Ovary (tissue), 10 donors: ENCODE measurements at places on chromosomes 3 and 15.

DNA sequence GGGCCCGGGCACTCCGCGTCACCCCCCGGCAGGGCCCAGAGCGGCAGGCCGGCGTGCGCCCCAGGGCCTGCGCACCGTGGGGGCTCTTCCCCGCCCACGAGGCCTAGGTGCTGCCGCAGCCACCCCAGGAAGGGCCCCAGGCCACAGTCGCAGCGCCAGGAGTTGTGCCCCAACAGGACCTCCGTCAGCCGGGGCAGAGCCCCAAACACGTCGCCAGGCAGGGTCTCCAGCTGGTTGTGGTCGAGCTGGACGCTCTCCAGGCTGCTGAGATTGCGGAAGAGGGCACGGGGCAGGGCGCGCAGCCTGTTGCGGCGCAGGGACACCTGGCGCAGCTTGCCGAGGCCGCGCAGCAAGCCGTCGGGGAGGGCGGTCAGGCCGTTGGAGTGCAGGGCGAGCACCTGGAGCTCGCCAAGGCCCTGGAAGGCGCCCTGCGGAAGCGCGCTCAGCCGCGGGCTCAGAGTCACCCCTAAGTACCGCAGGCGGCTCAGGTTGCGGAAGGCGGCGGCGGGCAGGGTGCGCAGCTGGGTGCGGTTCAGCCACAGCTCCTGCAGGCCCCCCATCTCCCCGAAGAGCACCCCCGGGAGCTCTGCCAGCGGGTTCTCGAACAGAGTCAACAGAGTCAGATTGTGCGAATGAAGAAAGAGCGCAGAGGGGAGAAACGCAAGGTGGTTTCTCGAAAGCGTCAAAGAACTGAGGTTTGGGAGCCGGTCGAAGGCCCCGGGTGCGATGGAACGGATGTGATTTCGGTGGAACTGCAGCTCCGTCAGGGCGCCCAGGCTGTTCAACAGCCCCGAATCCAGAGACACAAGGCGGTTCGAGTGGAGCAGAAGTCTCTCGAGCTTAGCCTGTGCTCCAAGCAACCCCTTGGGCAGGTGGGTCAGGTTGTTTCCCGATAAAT, 2.0 kb downstream of the GP5 start:
- peak; percentile 55 for DNase-seq

- peak; percentile 46 for DNase-seq
Observed at GRCh38 chr3:136194409-136195257, 1.5 kb downstream of the MSL2 start.

DNA sequence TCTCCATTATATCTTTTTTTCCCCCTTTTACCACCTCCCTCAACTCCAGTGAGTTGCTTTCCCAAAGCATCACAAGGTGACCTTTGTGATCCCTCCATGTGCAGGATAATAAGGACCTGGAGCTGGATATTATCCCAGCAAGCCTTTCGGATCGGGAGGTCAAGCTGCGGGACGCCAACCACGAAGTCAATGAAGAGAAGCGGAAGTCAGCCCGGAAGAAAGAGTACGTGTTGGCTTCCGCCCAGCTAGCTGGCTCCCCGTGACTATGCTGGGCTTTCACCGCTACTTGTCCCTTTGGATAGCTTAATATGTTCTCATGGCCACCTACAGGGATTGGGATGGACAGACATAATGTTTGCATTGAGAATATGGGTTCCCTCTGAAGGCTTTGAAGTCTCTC, 273.7 kb upstream of the UMPS start:
- DNase-seq, result peak; percentile 15

- no peak for DNase-seq
Observed at GRCh38 chr3:115500795-115501194, 122.5 kb upstream of the GAP43 start.

GRCh38 chr15:78067328-78068228, 9.9 kb downstream of the TBC1D2B start:
- no peak for DNase-seq

- no peak for DNase-seq
Observed at GRCh38 chr3:121648219-121648958, 12.3 kb downstream of the HCLS1 start.

DNA sequence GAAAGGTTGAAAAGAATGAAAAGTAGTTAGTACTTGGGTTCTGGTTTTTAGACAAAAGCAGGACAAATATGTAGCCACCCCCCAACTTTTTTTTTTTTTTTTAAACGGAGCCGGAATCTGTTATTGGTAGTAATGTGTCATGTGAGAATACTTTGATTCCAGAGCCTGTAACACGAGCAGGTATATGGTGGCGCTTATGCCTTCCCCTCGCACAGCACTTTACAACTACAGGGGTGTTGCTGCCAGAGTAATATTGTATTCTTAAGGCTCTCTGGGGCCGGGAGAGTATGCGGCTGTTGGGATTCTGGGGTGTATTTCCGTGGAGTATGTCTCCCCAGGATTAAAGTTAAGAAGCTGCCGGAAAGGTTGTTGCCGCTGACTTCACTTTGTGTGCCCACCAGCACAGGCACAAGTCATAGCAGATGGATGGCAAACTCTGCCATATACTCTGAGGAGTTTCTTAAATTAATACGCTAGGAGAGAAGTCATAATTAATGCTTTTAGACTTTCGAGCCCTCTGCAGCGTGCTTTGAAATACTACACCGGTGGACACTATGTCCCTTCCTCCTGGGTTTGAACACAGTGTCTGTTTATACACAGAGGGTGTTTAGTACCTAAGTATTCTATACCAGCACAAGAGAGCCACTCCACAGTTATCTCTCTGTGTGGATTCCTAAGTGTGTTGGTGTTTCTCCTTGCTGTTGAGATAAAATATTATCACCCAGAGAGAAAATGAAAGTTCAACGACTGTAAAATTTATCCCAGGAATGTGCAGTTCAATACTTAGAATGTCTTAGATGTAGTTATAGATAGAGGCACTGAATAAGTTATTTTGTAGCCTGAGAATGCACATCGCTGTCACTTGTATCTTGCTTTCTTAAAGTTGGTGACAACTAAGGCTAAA, 1.4 kb downstream of the MBNL1 start:
- DNase-seq, result peak; percentile 47

DNA sequence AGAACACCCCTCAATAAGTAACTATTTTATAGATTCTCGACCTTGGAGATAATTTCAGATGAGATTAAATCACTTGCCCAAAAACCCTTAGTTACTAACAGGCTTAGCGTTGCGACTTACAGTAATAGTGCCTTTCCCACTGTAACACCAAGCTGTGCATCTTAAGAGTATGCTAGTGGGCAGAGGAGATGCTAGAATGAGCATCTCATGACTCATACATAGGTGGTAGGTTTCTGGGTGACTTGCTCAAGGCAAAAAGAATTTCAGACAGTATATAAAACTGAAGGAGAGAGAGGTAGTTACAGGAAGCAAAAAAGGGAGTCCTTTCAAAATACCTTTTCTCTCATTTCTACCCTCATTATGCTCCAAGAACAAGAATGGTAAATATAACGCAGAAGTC, 3.9 kb downstream of the KATNBL1 start:
- no peak for DNase-seq

- no peak for DNase-seq
Observed at GRCh38 chr3:182914341-182914740, 66.0 kb downstream of the DCUN1D1 start.

DNA sequence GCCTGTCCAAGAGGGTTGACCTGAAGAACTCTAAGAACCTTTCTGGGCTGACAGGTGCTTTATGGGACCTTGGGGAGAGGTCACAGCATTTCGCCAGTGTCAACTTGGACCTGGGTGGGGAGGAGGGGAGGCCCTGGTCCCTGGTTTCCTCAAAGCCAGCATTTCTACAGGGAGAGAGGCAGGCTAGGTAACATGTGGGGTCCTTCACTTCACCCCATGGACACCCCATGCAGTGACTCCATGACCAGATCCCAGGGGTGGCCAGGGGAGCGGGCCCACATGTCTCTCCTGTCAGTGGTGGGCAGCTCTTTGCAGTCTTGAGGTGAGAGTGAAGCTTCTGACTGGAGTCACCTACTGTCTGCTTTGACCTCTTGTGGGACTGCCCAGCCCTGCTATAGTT, 35.8 kb downstream of the GOLGA6L10 start:
- DNase-seq, result no peak

GRCh38 chr15:65400760-65401610, 21.8 kb downstream of the IGDCC4 start:
- DNase-seq, result peak; percentile 83

GRCh38 chr3:12155828-12156227, 2.9 kb downstream of the TIMP4 start:
- DNase-seq, result no peak

- peak; percentile 94 for DNase-seq
Observed at GRCh38 chr15:40104865-40105516, 3.7 kb downstream of the BMF start.

GRCh38 chr3:71101626-71102025, 481.9 kb downstream of the FOXP1 start:
- DNase-seq, result no peak

DNA sequence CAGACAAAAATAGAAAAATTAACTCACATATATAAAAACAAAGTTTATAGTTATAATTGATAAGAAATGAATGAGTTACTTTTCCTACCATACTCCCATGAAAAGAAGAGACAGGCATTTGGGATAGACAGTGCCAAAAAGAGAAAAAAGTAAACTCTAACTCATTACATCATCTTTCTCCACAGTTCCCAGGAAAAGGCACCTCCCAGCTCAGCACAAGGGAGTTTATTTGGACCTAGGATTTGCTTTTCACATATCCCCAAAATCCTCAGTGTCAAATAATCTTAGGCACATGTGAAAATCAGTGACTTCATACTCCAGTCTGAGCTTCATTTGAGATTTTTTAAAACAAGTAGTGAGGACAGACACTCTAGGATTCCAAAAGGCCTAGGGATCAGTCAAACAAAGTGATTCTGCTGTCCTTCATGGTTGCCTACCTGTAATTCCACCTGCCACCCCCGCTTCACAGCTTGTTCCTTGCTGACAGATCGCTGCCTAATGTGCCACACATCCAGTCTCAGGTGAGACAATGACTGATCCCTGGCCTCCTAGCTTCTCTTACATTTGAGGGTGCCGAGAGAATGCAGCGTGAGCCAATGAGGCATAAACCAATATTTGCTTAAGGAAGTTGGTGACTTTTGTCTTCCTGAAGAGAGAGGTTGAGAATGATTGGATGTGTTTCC, 573.7 kb downstream of the TBL1XR1 start:
- no peak for DNase-seq

- no peak for DNase-seq
Observed at GRCh38 chr3:34012102-34012461, 213.7 kb downstream of the PDCD6IP start.

- DNase-seq, result no peak
Observed at GRCh38 chr3:100629421-100630127, 20.2 kb downstream of the ADGRG7 start.

DNA sequence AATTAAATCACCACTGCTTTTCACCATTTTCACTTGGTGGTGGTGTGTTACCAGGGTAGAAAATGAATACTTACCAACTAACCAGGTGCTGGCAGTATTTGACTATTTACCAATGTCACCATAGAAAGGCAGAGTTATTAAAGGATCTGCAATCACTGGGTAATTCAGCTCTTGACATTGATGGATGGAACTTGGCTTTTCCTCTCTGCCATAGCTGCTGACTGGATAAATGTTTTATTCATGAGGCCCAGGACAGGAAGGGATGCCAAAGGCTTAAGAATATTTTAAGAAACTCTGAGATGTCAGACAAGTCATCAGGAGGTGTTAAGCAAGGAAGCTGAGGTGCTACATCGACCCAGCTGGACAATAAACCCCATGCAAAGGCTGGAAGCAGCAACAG, 495.5 kb upstream of the CFAP20DC start:
- DNase-seq, result no peak

- DNase-seq, result no peak
Observed at GRCh38 chr3:170953736-170954135, 45.3 kb upstream of the EIF5A2 start.

DNA sequence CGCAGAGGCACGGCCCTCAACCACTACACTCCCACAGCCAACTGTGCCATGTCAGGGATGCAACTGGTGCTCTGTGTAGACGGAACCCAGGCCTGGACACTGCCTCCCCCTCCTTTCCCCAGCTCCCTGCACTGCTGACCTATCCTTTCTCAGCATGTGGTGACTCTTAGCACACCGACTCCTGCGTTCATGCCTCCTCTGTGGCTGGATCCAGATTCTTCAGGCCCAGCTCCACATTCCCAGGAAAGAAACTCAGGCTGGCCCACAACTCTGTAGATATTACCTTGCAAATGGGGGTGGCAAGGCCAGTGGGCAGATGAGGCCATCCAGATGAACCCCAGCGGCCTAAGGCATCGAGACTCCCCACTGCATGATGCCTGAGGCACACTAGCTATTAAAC, 272.7 kb downstream of the OCA2 start:
- DNase-seq, result no peak

DNA sequence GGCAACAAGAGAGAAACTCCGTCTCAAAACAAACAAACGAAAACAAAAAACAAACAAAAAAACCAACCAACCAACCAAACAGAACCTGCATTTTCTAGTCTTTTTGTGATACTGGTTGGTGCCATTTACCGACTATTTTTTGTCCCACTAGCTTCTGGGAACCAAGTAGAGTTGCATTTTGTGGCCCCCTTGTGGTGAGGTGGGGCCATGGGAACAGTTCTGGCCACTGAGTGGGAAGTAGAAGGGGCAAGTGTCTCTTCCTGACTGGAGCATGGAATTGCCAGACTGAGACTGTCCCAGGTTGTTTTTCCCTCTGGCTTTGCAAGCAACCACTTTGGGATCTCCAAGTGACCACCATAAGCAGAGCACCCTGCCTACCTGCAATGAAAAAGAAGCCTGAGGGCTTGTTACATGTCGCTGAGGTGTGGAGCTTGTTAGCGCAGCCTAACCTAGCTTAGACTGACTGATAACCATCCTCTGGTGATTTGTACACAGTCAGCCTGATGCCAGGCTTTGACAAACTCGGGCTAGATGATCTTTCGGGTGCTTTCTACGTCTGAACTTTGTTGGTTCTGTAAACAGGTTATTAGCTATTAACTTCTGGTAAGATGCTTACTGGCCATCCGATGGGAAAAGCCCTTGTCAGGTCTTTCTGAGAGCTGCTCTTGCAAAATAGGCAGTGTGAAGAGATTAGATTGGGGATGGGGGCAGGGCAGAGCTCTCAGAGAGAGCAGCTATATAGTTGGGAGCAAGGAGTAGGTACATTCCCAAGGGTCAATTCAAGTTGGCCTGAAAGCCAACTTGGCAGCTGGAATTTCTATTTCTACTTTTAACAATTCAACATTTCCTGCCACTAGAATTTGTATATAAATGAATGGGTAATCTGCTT, 172.2 kb downstream of the SSR3 start:
- DNase-seq, result no peak

- DNase-seq, result no peak
Observed at GRCh38 chr3:71492566-71492965, 91.0 kb downstream of the FOXP1 start.

- no peak for DNase-seq
Observed at GRCh38 chr3:80408030-80408721, 640.4 kb upstream of the ROBO1 start.

GRCh38 chr3:123286308-123287023, 84.7 kb downstream of the SEC22A start:
- DNase-seq, result no peak

- DNase-seq, result no peak
Observed at GRCh38 chr3:14188041-14188754, 9.6 kb downstream of the LSM3 start.

GRCh38 chr3:24290596-24290995, 204.1 kb downstream of the THRB start:
- DNase-seq, result no peak

- no peak for DNase-seq
Observed at GRCh38 chr3:57963811-57964346, 44.3 kb upstream of the FLNB start.
